ENCODE measurements at places on chromosomes 5 and 9.

- no peak for DNase-seq
Observed at GRCh38 chr9:74125941-74126340, 371.2 kb upstream of the RORB start.

DNA sequence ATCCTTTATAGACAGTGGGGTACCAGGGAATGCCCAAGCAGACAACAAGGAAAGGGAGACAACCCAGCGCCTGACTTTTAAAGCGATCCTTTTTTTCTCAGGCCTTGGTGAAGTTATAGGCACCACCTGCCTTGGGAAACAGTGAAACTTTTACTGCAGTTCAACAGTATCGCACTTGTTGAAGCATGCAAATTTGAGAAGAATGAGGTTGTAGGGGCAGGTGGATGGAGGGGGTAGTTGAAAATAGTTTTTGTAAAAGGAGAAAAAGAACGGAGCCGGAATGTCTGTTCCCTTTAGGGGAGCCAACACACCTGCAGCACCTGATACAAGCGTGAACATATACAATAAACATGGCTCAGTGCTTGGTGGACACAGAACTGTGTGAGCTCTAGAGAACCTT is 190.2 kb upstream of the NR3C1 start:
- no peak for DNase-seq

DNA sequence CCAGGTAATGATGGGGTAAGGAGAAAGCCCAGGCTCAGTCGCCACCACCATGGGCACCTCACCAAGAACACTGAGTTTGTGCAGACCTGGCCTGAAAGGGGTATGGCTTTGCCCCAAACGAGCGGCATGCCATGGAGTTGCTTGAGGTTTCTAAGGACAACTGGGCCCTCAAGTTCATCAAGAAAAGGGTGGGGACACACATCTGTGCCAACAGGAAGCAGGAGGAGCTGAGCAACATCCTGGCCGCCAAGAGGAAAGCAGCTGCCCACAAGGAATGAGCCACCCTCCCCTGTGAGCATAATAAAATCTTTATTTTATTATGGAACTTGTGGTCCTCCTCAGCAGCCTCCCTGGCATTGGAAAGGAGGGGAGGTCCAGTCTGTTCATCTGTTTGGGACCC is 23.8 kb downstream of the CD14 start:
- no peak for DNase-seq

DNA sequence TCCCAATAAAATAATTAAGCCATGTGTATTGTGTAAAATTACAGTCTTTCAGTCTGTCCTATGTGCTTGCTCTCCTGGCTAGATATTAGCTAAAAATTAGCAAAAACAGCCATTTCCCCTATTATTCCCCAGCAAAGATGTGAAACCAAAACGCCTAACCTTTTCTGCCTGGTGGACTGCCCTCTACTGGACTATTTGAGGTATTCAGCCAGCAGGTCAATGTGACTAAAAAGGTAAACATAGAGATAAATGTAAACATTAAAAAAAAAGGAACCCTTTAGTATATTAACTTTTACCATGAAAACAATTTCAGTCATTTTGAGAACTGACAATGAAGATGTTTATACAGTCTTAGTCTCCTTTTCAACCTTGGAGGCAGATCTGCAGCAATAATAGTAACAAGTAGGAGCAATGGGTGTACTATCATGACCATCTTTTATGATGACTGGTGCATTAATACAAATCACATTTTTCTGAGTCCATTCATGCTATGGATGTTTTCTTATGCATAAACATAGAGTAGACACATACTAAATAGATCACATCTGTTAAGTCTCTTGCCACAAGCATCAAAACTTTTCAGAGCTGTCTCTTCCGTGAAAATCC is 10.1 kb downstream of the ATG12 start:
- no peak for DNase-seq

GRCh38 chr9:133700819-133701320 is 37.3 kb downstream of the SARDH start:
- no peak for DNase-seq

DNA sequence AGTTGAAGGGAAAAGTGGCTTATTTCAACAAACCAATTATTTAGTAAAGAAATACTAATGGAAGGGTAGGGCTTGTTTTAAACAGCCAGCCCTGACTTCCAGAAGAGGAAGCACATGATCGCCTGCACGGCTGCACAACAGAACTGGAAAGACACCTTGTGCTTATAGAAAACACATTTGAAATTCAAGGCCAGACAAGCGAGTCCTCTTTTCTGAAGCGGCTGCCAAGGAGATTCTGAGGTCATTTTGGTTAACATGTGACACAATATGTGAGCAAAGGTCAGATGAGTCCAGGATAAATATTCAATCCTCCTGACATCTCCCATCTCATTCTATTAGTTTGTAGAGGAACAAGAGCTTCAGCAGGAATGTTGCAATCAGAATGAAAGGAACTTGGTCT is 461.4 kb upstream of the ST8SIA4 start:
- no peak for DNase-seq

DNA sequence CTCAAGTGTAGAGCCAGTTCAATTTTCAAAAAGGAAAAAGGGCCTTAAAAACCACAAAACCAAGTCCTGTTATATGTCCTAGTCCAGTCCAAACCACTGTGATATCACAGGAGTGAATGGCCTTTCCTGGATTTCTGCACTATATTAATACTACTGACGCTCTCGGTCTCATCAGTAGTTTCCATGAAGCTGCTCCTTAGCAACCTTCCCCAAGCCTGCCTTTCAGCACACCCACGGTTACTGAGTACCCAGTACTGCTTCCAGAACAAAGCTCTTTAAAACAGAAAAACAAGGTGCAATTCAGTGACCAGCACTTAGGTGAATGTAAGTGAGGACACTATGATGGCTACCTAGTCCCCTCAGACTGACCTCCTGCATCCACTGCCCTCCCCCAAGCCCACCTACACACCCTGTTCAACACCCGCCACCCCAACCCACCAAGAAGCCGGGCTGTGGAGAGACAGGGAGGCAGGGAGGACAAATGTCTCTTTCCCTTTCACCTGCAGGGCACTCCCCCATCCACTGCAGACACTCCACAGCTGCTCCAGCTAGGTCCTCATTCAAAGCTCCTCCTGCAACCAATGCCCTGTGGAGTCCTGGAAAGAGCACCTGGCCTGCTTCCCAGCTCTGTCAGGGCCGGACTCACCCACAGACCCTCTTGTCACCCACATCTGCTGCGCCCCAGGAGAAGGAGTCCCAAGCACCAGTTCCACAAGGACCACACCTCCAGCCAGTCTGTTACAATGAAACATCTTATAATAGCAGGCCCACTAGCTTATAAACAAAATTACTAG is 25.9 kb downstream of the PSMB7 start:
- no peak for DNase-seq

DNA sequence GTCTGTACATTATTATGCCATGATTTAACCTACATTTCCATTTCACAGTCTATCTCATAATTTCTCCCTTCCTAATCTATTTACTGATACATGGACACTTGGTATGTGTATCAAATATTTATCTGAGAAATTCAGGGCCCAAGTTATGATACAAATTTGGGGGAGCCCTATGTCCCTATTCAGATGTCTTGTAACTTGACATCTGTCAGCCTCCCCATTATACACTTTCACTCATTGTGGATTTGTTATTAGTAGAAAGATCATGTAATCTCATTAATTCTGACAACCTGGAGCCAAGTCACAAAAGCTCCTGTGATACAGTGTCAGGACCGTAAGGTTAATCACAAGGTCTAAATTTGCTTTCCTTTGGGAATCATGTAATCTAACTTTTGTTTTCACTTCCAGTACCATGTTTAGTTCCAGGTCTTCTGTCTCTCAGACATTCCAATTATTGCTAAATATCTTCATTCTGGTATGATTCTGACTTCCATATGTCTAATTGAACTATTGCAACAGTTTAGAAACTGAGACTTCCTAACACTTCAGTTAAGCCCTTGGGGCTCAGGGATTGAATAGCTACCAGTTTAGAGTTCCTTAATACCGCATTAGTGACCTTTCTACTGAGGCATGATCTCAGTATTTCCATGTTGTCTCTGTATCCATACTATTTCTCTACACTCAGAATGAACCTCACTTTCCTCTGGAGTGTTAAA is 182.9 kb upstream of the NUDT12 start:
- no peak for DNase-seq

DNA sequence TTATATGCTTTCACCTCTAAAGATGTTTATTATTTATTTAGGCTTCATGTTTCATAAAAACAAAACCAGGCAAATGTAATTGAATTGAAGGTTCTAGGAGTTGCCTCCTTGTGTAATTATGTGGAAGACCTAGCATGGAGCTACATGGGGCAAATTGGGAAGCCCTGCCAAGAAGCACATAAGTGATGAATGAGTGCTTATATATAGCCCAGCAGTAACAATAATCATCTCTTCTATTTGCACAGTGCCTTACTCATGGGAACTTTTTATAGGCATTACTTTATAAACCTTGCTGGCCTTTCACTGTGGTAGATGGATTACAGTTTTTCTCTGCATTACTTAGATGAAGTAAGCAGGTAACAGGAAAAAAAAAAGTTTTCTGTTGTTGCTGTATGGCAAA is 40.0 kb upstream of the GRAMD2B start:
- DNase-seq = no peak

- no peak for DNase-seq
Observed at GRCh38 chr5:31193591-31194467, at the start of gene CDH6. CDH6 (plus strand) TSS chr5:31193686; CDS start chr5:31267474, 73,788 bp downstream.

- DNase-seq = no peak
Observed at GRCh38 chr9:70625078-70625477, 210.6 kb upstream of the KLF9 start.

DNA sequence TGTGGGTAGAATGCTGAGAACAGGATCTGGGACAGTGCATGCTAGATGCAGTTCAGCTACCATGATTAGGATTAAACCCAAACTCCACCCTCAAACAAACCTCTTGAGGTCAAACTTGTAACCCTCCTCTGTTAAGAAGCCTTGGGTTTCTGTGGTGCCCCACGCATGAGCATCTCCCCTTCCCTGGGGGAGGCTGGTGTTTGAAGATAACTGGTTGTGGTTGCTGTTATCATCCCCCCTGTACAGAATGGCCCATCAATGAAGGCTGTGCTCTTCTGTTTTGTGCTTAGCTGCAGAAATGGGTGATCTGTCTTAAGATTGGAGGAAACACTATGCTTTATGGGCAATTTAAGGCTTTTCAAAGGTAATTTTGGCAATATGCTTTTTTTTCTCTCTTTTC is 4.4 kb upstream of the DAB2IP start:
- DNase-seq = no peak

Data from stimulated activated CD8-positive, alpha-beta memory T cell treated with anti-CD3 and anti-CD28 coated beads, Interleukin-4, amount 100 ng/mL, for 1 hour (primary cell).